ENCODE measurements at places on chromosomes 3 and 15. TPM values are rescaled to one million over a fixed set of nuclear protein-coding genes. Genes with fewer than 3 reads are reported as not detected.

Gene SLC2A2
- not detected for total RNA-seq

DNA sequence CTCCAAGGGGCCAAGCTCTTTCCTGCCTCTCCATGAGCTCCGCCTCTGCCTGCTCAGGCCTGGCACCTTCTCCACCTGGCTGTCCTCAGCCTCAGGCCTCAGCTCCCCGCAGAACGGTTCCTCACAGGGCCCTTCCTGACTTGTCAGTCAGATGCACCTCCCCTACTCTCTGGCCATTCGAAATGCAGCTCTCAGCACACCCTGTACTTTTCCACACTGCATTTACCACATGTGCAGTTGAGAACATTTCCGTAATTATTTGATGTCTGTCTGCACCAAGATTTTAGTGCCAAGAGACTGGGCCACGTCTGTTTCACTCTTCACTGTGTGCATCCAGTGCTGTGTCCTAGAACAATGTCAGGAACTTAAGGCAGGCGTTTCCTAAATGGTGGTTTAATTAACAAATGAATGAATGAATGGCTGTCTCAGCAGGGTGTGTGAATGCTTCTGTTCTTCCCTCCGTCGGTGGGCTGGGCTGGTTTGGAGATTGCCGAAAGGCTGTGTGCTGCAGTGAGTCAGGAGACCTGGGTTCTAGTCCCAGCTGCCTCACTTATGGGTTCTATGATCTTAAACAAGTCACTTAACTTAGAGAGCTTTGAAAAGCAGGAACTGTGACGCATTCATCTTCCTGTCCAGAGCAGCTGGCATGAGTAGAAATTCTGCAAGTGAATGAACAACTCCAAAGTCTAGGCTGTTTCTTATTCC lies 5.4 kb downstream of the MUC4 start:
- H3K36me3 ChIP-seq: no peaks in the 10 kb centered on the region
- H3K27ac ChIP-seq: no peak overlapping the region
- no peak for DNase-seq
- H3K27me3 ChIP-seq: no peaks in the 10 kb centered on the region
- H3K4me1 ChIP-seq: peaks cover 56% of the 10 kb centered on the region

- no peak for DNase-seq
- no peaks in the 10 kb centered on the region for H3K36me3 ChIP-seq
- no peak overlapping the region for H3K4me3 ChIP-seq
- H3K27me3 ChIP-seq: no peaks in the 10 kb centered on the region
Observed at GRCh38 chr3:112140584-112140983, 7.5 kb upstream of the GCSAM start.

- DNase-seq: no peak
- no peaks in the 10 kb centered on the region for H3K27me3 ChIP-seq
- no peak overlapping the region for H3K4me3 ChIP-seq
- H3K36me3 ChIP-seq: no peaks in the 10 kb centered on the region
- no peak overlapping the region for H3K27ac ChIP-seq
Observed at GRCh38 chr3:50274371-50275104, 4.3 kb upstream of the LSMEM2 start.

GRCh38 chr3:72746430-72747411 lies 101.5 kb downstream of the SHQ1 start:
- DNase-seq: no peak
- H3K36me3 ChIP-seq: no peaks in the 10 kb centered on the region
- no peaks in the 10 kb centered on the region for H3K27me3 ChIP-seq

DNA sequence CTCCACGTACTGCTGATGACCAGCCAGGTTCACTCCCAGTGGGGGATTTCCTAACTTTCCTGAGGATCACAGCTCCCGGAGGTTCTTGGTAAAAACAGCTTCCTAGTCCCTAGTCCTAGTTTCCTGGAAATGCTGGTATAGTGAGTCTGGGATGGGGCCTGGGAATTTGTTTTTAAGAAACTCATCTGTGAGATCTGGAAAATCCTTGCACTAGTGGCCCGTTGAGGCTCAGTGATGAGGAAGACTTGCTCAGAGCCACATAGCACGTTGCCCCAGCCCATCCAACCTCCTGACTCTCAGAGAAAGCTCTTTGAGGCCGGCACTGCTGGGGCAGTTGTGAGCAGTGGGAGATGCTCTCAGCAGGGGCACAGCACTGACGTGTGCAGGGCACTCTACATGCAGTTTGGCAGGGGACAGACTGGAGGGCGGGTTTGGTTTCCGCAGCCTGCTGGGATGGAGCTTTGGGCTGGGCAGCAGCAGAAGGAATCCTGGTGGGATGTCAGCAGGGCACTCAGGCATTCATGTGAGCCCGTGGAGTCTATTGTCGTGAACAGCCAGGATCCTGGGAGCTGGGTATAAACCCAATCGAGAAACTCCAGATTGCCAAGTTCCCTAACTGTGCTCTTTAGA lies 31.6 kb downstream of the SAXO2 start:
- H3K27me3 ChIP-seq: no peaks in the 10 kb centered on the region
- no peak overlapping the region for H3K4me3 ChIP-seq
- H3K27ac ChIP-seq: no peak overlapping the region
- no peaks in the 10 kb centered on the region for H3K36me3 ChIP-seq

DNA sequence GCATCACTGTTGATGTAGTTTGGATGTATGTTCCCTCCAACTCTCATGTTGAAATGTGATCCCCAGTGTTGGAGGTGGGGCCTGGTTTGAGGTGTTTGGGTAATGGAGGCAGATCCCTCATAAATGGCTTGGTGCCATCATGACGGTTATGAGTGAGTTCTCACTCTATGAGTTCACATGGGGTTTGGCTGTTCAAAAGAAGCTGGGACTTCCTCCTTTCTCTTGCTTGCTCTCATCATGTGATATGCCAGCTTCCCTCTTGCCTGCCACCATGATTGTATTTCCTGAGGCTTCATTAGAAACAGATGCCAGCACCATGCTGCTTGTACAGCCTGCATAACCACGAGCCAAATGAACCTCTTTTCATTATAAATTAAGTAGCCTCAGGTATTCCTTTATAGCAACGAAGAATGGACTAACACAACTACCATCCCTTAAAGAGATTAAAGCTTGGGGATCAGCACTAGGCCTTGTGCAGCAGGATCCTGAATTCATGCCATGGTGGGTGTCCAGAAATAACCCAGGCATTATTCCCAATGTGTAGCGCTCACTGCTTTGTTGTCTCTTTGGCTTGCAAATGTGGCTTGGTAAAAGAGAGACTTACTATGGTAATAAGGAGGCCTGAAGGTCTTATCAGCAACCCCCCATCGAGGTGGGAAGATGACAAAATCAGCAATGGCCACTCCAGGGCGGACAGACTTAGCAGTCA lies 41.9 kb downstream of the NDUFB4 start:
- H3K4me3 ChIP-seq: no peak overlapping the region
- DNase-seq: no peak
- no peaks in the 10 kb centered on the region for H3K27me3 ChIP-seq
- no peaks in the 10 kb centered on the region for H3K4me1 ChIP-seq

GRCh38 chr3:17386432-17386831 lies 356.0 kb downstream of the TBC1D5 start:
- H3K27ac ChIP-seq: no peak overlapping the region
- no peaks in the 10 kb centered on the region for H3K4me1 ChIP-seq
- no peak overlapping the region for H3K4me3 ChIP-seq
- peaks cover 20% of the 10 kb centered on the region for H3K36me3 ChIP-seq

Gene RTP3
- not detected for total RNA-seq

DNA sequence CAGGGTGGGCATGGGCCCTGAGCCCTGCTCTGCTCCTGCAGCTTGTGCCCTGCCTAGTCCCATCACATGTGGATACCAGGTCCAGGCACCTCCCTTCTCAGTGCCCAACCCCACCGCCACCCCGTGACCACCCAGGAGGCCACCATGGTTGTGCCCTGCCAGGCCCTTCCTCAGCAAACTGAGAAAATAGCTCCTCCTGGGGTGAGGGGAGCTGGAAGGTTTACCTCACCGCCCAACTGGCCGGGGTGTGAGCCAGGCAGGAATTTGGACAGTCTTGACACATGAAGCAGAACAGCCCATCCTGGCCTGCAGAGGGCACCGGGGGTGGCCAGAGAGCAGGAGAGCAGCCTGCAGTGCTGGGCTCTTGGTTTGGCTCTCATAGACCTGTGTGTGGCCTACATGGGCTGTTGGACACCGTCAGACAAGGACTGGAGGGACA lies 11.4 kb upstream of the C3orf22 start:
- H3K27ac ChIP-seq: no peak overlapping the region
- H3K4me1 ChIP-seq: no peaks in the 10 kb centered on the region
- H3K4me3 ChIP-seq: no peak overlapping the region
- no peak for DNase-seq
- H3K27me3 ChIP-seq: no peaks in the 10 kb centered on the region

- H3K27ac ChIP-seq: no peak overlapping the region
- H3K4me1 ChIP-seq: no peaks in the 10 kb centered on the region
- no peaks in the 10 kb centered on the region for H3K27me3 ChIP-seq
- DNase-seq: no peak
- H3K4me3 ChIP-seq: no peak overlapping the region
Observed at GRCh38 chr3:133884887-133885711, 10.6 kb downstream of the RAB6B start.

- no peak overlapping the region for H3K27ac ChIP-seq
- no peak for DNase-seq
- no peaks in the 10 kb centered on the region for H3K36me3 ChIP-seq
- H3K4me1 ChIP-seq: no peaks in the 10 kb centered on the region
Observed at GRCh38 chr3:106765342-106765741, 611.9 kb upstream of the CCDC54 start.

- no peaks in the 10 kb centered on the region for H3K27me3 ChIP-seq
Observed at GRCh38 chr15:67025719-67026609, 39.4 kb upstream of the SMAD3 start.

GRCh38 chr3:37297459-37297858 lies 123.1 kb upstream of the LRRFIP2 start:
- no peak for DNase-seq
- H3K4me3 ChIP-seq: no peak overlapping the region
- H3K4me1 ChIP-seq: no peaks in the 10 kb centered on the region
- H3K27me3 ChIP-seq: no peaks in the 10 kb centered on the region
- no peak overlapping the region for H3K27ac ChIP-seq
- H3K36me3 ChIP-seq: no peaks in the 10 kb centered on the region

All from esophagus squamous epithelium (tissue), 5 donors.